ENCODE measurements at places on chromosomes 7 and 10. TPM values are rescaled to one million over a fixed set of nuclear protein-coding genes. Genes with fewer than 3 reads are reported as not detected.

- DNase-seq = no peak
Measured at GRCh38 chr7:27697861-27698430, 35.3 kb upstream of the HIBADH start.

DNA sequence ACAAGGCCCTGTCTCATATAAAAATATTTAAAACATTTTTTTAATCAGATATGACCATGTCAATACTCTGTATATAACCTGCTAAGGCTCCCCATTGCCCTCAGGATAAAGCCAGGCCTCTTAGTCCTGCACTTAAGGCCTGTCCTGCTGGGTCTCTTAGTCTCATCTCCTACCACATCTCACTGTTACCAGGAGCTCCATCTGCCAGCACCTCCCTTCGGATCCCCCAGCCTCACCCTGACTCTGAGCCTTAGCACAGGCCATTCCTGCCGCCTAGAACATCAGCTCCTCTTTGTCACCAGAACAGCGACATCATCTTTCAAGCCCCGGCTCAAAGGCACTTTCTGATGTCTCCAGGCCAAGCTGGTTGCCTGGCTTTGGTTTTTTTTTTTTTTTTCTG lies 25.7 kb upstream of the GTF2IRD1 start:
- no peak for DNase-seq

DNA sequence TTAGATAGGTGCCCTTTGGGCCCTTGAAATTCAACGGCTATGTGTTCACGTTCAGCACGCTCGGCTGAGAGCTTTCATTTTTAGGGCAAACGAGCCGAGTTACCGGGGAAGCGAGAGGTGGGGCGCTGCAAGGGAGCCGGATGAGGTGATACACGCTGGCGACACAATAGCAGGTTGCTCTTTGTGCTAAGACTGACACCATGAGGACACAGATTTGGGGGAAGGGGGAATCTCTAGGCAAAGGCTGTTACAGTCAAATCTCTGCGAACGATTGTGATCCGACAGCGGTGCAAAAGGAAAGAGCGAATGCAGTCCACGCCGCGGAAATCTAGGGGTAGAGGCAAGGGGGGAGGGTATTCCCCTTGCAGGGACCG lies 667 bp downstream of the KLLN start:
- DNase-seq = no peak

GRCh38 chr10:561721-562120 lies 127.7 kb downstream of the DIP2C start:
- no peak for DNase-seq

DNA sequence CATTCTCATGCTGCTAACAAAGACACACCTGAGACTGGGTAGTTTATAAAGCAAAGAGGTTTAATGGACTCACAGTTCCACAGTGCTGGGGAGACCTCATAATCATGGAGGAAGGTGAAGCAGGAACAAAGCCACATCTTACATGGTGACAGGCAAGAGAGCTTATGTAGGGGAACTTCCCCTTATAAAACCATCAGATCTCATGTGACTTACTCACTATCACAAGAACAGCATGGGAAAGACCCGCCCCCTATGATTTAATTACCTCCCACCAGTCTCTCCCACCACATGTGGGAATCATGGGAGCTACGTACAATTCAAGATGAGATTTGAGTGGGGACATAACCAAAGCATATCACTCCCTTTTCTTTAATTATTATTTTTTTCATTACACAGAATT lies 16.6 kb downstream of the COL28A1 start:
- no peak for DNase-seq

DNA sequence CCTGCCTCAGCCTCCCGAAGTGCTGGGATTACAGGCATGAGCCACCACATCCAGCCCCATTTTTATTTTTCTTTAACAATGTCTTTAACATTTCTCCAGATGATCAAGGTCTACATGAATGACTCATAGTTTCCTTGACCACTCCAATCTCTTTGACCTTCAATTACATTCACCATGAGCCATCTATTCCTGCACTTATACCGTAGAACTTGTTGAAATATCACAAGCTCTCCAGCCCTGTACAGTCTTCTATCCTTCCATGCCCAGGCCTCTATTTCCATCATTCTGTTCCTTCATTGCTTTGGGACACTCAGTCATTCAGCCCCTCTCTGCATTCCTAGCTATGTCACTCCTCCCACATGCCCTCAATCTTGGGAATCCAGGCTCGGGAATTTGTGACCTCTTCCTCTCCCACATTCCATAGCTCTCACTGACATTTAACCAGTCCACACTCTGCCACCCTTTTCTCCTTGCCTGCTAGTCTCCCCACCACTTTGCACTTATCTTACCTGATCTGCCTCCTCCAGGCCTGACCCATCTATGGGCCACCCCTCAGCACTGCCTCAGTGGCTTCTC lies 151.8 kb upstream of the STK17A start:
- no peak for DNase-seq

GRCh38 chr10:78588194-78588811 lies 480.5 kb upstream of the ZMIZ1 start:
- DNase-seq = no peak

- DNase-seq = no peak
Measured at GRCh38 chr10:94286901-94287300, 75.8 kb downstream of the NOC3L start.

DNA sequence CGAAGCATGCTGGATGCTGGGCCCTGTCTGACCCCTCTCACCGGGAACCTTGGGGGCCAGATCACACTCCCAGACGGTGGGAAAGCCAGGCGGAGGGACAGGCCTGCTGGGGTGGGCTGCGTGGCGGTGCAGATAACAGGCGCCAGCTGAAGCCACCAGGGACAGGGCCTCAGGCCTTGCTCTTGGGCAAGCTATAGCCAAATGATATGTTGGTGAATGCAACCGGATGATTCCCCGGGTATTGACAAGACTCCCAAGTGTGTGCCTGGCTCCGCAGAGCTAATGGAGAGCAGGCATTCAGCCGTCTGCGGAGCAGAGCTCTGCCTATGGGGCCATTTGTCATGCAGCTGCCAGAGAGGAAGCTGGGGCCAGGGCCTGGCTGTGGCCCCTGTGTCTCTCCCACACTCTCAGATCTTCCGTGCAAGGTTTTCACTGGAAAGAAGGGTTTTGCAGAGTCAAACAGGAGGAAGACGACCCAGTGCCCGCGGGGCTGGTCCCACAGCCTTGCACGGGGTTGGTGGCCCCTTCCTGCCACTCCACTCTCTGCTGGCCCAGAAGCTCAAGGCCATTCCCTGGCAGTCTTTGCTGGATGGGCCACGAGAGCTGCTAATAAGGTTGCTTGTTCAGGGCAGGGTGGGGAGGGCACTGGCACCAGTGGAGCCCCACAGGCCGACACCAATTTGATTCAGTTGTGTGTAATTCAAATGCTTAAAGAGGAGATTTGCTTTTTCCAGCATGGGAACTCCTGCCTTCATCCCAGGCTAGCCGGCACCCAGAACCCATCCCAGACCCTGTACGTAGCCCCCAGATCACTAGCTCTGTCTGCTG lies 91.8 kb downstream of the PRKAG2 start:
- no peak for DNase-seq

GRCh38 chr10:20276127-20276979 lies 460.1 kb downstream of the PLXDC2 start:
- DNase-seq = no peak

- no peak for DNase-seq
Measured at GRCh38 chr10:95544783-95545500, 16.2 kb downstream of the SORBS1 start.

DNA sequence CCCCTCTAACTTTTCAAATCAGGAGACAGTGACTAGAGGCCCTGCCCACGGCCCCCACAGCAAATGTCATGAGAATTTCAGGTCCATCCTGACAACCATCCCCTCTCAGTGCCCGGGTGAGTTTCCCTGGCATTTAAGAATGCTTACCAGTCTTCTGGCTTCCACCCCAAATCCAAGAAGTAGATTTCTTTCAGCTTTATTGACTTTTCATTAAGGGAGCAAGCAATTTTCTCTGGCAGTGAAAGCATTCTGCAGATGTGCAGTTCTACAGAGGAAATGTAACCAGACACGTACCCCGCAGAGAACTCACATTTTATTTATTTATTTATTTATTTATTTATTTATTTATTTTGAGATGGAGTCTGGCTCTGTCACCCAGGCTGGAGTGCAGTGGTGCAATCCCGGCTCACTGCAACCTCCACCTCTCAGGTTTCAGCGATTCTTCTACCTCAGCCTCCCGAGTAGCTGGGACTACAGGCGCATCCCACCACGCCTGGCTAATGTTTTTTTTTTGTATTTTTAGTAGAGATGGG lies 120.9 kb upstream of the KCTD7 start:
- DNase-seq = no peak

DNA sequence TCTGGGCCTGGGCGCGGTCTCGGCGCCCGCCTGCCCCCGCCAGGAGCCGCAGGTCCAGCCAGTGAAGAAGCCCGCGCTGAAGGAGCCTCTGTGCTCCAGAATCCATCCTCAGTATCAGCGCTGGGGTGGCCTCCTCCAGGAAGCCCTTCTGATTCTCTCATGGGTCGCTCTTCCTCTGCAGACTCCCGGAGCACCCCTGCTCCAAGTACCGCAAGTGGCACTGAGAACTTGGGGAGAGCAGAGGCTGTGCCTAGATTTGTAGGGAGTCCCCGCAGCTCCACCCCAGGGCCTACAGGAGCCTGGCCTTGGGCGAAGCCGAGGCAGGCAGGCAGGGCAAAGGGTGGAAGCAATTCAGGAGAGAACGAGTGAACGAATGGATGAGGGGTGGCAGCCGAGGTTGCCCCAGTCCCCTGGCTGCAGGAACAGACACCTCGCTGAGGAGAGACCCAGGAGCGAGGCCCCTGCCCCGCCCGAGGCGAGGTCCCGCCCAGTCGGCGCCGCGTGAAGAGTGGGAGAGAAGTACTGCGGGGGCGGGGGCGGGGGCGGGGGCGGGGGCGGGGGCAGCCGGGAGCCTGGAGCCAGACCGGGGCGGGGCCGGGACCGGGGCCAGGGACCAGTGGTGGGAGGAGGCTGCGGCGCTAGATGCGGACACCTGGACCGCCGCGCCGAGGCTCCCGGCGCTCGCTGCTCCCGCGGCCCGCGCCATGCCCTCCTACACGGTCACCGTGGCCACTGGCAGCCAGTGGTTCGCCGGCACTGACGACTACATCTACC lies at the start of gene ALOX5:
ALOX5 (plus strand) TSS at position 641 of the 774 bp plus-strand sequence; CDS start at position 705, 64 bp downstream.
- DNase-seq = peak; percentile 94

- no peak for DNase-seq
Measured at GRCh38 chr10:35398355-35398754, 62.0 kb downstream of the CCNY start.

- DNase-seq = peak; percentile 41
Measured at GRCh38 chr10:5252177-5253037, 55.8 kb downstream of the AKR1C4 start.

DNA sequence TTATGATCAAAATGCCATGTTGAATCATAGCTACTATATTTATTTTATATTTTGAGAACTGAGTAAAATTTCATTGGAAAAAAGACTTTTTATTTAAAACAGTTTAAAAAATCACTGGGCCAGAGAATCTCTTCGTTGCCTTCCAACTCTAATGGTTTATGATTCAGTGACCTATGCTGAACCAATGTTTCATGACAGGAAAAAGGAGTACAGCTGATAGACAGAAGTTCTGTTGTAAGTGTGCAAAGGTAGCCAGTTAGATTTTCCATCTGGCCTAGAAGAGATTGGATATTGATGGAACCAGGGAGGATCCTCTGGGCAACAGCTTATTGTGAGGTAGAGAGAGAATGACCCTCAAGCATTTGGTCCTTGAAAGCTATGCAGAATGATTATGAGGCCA lies 745.8 kb downstream of the SUGCT start:
- no peak for DNase-seq

DNA sequence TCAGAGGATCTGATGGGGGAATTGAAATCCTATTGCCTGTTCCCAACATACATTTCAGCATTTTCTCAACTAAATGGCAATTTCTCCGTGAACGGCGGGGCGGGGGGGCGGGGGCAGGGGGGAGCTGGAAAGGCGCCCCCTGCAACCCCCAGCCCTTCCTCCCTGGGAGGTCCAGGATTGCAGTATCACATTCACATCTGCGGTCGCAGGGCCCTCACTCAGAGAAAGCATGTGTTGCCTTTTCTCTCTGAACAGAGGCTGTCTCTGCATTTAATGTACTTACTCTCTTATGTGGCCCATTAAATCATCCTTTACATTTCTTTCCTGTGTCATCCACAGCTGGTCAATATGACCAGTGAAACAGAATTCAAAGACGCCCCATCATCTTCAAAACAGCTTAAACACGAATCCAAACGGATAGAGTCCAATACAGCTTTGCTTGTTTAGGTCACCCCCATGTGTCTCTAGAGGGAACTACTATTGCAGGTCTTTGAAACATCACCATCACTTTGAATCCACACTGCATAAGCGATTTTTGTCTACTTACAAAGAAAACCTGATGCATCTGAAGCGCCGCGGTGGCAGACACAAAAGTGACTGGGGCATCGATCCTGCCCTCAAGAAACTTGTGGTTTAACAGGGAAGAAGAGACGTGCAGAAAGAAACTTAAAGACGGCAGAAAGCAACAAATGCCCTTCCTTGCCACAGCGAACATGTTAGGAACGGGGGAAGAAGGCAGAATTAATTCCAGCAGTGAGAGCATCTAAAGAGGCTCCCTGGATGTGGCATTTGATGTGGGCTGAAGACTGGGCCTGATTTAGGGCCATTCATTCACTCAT lies 17.0 kb upstream of the ECHDC3 start:
- peak; percentile 80 for DNase-seq

- DNase-seq = no peak
Measured at GRCh38 chr10:24884316-24884715, 68.1 kb downstream of the PRTFDC1 start.

GRCh38 chr10:66748217-66748616 lies 177.6 kb upstream of the LRRTM3 start:
- DNase-seq = no peak

DNA sequence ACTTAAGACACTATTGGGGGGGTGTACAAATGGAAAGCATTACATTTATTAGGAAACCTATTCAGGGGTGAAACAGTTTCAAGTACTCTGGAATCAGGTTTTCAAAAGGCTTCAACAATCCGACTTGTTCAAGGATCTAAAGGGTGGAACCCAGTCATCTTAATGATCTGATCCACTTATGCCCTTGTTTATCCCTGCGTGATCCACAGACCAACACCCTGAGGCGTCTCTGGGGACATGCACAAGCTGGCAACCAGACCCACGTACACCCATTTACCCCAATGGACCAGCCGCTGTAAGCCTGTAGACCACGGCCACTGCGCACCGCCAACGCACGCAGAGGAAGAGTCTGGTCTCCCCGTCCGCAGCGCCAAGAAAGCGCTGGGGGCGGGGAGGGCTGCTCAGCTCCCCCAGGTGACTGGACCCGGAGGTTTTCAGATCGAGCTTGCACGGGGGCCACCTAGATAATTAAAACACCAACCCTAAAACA lies 13.4 kb downstream of the HNRNPF start:
- no peak for DNase-seq

GRCh38 chr7:98354511-98355249 lies 46.2 kb downstream of the BAIAP2L1 start:
- DNase-seq = no peak

The GALNT11 gene
- total RNA-seq = 29.6 TPM

The OGDHL gene
- total RNA-seq = 31.9 TPM

The TMEM178B gene
- total RNA-seq = 1.1 TPM

The MRC1 gene
- total RNA-seq = 0.17 TPM

The CRYGN gene
- total RNA-seq = 1.2 TPM

The GIMAP8 gene
- not detected for total RNA-seq

The CRTAC1 gene
- total RNA-seq = 0.63 TPM

The ZNF503 gene
- 0.37 TPM for total RNA-seq

The NAPEPLD gene
- total RNA-seq = 1.6 TPM

The UMAD1 gene
- 15.0 TPM for total RNA-seq

The PRRT4 gene
- total RNA-seq = 0.14 TPM

The MYOZ1 gene
- total RNA-seq = 2.8 TPM

The UCMA gene
- total RNA-seq = not detected

The CYP2C19 gene
- total RNA-seq = 0.14 TPM

The PTPRE gene
- 0.69 TPM for total RNA-seq

The RARRES2 gene
- 223 TPM for total RNA-seq

The METTL27 gene
- total RNA-seq = 7.4 TPM
